Stimulated activated CD4-positive, alpha-beta T cell treated with anti-CD3 and anti-CD28 coated beads, Interleukin-4, amount 100 ng/mL, for 4 hours (primary cell): ENCODE measurements at places on chromosomes 13 and 19.

DNA sequence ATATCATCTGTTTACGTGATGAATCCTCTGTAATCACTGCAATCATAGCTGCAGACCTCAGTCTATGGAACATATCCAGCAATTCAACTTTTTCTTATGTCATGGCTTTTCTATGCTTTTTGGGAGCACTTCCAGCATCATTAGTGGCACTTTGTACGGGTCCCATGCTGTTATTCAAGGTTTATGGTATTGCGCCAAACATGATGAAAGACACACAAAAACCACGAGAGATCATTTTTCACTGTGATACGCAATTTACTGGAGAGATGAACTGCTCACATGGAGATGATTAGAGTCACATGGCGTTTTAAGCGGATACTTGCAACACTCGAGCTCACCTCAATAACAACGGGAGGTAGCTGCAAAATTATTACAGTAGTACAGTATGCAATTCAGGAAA is 2101.7 kb upstream of the PCDH20 start:
- DNase-seq = no peak

DNA sequence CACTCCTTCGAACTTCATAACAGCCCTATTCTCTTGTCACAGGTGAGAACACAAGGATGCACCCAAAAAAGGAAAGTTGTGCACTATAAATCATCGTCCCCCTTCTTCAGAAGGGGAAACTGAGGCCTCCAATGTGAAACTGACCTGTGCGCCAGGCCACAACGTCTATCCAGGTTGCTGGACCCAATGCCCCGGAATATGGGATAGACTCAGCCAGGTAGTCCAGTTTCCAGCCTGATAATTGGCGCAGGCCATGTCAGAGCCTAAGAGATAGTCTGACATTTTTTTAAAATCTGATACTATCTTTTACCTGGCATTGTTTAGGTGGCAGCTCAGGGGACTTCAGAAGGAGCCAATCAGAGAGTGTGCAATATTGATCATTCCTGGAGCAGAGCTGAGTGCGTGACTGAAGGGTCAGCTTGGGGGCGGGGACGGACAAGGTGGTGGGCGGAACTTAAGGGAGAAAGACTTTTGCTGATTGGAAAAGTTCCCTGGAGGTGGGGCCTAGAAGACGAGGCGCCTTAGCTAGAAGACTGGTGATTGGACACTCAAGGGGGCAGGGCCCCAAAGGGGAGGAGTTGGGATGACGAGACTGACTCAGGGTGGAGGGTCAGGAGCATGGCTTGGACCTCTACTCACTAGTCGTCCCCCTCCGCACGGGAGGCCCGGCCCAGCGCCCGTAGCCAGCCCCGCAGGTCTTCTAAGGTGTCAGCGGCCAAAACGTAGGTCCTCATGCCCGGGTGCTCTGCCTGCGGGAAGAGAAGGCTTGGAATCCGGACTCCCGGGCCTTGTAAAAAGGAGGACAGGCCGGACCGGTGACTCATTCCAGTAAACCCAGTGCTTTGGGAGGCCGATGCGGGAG is 8.5 kb downstream of the PLEKHA4 start:
- DNase-seq = no peak

GRCh38 chr13:43232873-43233265 is 209.5 kb downstream of the DNAJC15 start:
- DNase-seq = no peak

DNA sequence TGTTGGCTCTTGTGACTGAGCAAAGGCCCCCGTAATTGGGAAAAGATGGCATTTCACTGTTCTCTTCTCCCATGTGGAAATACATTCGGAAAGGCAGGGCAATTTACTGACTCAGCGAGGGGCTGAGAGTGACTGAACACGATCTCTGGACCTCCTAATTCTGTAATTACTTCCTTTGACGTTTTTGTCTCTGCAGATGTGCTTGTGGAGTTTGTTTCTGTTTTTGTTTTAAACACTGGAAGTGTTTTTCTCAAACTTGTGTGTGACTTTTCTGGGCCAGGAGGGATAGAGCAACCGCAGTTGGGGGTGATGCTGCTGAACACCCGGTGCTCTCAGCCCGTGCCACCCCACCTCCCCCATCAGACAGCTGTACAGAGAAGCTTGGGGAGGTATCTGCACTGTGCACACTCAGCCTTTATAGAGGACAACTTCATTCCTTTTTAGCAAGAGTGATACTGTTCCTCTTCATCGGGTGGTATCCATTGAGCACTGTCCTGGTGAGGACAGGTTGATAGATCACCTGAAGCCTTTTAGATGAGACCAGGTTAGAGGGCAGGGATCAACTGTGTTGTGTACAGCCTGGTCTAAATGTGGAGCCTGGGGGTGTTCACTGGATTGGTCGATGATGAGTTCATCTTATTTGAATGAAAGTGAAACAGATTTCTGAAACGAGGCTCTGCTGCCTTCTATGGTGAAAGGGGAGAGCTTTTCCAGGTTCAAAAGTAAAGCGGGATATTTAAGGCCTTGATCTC is 117.4 kb downstream of the ESD start:
- no peak for DNase-seq

DNA sequence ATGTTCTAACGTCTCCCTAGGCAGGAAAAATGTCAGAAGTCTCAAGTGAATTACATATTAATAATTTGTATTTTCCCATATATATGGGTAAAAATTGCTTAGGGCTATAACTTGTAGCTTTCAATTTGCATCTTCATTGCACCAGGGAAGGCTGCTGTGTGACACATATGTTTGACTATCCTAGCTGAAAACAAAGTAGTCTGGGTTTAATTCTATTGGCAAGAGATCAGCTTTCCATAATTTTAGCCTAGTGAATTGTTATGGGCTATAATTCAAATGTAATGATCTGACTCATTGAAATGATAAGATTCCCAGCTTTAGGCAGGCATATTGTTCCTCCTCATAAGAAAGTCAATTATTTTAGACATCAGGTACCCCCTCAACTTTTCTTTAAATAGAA is 553.1 kb downstream of the DCT start:
- no peak for DNase-seq

GRCh38 chr19:19040417-19040816 is 7.0 kb downstream of the ARMC6 start:
- no peak for DNase-seq

DNA sequence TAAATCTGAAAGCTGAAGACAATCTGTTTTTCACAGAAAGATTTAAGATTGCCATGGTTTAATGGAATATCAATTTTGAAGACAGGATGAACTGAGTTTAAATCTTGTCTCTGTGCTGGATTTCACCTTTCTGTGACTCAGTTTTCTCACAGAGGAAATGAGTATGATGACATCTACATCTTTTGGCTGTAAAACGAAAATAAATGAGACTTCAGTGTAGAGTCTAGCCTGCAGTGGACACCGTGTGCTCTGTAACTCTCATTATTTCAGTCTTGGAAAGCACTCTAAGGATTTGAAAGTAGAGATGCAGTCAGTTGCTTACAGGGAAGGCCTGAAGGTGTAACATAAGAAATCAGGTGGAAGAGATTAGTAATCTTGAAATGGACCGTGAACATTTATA is 150.4 kb downstream of the NALCN start:
- no peak for DNase-seq

GRCh38 chr13:98176777-98177608 is at the start of gene RNF113B:
RNF113B (minus strand) TSS chr13:98177269; CDS start chr13:98177236, 33 bp downstream.
- DNase-seq = no peak

GRCh38 chr19:37304190-37304883 is 66.6 kb upstream of the ZNF527 start:
- DNase-seq = no peak

DNA sequence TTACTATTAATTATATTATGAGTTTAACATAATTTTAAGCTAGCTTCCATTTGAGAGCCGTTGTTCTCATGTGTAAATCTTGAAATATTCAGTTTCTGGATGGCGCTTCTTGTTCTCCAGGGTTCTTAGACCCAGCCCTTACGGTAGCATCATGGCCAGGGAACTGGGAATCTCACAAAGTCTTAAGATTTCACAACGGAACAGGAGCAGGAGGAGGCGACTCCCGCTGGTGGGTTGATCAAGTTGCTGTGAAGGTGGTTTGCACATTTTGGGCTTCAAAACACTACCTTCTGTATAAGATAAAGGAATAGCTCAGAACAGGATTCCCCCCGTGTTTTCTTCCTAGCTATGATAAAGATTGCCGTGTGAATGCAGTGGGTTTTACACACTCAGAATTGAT is 2.8 kb downstream of the NAXD start:
- no peak for DNase-seq

- DNase-seq = no peak
Measured at GRCh38 chr13:33316890-33317289, 31.3 kb upstream of the STARD13 start.

- no peak for DNase-seq
Measured at GRCh38 chr13:95136638-95137037, 164.6 kb downstream of the ABCC4 start.
